ENCODE measurements at places on chromosomes 6 and 20.

GRCh38 chr6:143755301-143755744 lies 77.6 kb downstream of the PHACTR2 start:
- no peak for DNase-seq

- DNase-seq = no peak
Observed at GRCh38 chr6:62174548-62174947, 111.5 kb downstream of the KHDRBS2 start.

DNA sequence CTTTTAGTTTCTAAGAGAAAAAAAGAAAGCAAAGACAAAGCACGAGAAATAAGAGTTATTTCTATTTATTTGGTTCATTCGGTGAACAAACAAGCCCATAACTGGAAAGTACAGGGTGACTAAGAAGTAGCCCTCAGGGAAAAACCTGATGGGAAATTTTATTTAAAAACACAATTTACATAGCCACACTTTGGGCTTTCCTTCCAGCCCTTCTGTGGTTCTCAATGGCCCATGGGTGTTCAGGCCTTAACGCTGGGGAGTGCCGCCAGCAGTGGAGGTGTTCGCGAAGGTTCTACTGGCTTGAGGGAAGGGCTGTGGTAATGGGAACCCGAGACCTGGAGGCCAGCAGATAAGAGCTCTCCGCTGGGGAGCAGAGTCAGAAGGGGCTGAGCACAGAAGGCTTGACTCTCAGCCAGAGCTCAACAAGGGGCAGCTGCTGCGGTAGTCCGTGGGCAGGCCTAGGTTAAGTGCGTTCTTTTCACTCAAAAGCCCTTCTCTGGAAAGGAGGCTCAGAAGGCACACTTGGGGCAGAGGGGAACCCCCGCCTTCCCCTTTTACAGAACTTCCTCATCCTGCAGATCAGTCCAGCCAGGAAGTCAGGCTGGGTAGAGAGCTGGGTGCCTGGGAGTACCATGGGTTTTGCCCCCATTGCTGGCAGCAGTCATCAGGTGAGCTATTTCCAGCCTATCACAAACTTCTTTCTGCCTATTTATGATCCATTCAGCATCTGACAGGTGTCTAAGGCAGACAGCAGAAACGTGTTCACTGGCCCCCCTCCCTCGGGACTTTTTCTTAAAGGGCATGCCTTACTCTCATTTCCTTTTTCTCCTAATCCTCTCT lies 8.8 kb upstream of the CD83 start:
- DNase-seq = peak; percentile 18

DNA sequence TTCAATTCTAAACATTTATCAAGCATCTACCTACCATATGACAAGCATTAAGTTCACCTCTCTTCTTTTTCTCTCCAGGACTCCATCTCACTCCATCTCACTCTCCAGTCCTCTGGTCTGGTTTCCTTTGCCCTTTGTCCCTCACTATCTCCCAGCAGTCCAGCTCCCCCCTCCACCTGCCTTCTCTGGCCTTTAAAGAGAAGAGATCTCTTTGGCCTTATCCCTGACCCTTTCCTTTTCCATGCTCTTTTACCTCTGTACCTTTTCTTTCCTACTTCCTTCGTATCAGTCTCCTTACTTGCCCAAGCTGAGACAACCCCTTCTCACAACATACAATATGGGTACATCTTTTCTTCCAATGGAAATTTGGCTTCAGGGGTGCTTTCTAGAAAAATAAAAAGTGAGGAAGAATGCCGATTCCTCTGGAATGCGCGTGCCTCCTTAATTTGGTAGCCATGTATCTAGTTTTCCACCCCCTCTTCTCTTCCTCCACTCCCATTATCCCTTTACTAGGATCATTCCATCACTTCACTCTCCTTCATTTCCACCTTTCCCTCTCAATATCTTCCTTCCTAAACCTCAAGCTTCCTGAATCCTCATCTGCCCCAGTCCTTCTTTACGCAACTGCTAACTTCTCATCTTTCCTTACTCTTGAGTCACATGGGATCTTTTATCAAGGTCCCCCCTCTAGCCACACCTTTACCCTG lies 745 bp upstream of the AGPAT1 start:
- DNase-seq = no peak

- no peak for DNase-seq
Observed at GRCh38 chr20:63711085-63711645, 3.3 kb downstream of the ZGPAT start.

DNA sequence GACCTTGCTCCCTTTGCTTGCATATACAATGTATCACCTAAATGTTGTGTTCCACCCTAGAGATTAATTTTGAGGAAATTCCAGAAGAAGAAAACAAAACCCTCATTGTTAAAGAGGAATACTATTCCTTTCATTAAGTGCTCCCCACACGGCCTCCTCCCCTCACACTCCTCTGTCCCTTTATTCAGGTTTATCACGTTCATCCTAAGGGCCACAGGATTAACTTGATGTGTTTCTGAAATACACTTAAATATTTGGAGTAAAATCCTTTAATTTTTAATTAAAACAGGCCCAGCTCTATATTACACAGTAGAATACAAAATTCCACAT lies 89.4 kb upstream of the MRPS10 start:
- DNase-seq = no peak

GRCh38 chr6:50110587-50110986 lies 60.9 kb upstream of the DEFB112 start:
- no peak for DNase-seq

- DNase-seq = no peak
Observed at GRCh38 chr6:37630281-37630799, 67.3 kb downstream of the MDGA1 start.

DNA sequence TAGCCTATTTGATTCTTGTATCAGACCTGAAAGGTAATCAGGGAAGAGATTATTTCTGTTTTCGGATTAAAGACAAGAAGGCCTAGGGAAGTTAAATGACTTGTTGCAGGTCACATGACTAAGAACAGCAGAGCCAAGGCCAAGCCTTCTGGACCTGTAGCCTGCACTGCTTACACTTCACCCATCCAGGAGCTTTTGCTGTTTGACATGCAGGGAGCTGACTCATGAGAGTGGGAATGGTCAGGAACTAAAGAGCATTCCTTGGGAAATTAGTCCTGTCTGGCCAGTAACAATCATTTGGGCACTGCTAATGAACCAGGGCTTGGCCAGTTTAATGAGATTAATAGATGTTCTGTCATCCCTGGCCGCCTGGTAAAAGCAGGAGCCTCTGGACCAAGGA lies 46.8 kb downstream of the EIF2S2 start:
- DNase-seq = no peak

DNA sequence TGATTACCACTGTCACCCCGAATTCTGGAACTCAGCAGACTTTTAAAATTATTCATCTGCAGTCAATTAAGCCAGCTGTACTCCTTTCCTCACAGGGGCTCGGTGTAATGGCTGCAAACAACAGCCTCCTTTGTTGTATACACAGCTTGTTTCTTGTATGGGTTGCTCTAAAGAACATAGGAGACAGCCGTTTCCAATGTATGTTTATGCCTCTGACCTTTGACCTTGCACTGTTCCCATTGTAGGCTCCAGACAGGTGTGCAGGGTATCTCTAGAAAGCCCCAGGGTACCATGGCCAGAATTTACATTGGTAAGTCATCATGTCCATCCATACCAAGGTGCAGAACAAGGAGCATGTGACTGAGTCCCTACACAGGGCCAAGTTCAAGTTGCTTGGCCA lies 11.5 kb upstream of the TENT5A start:
- DNase-seq = no peak

GRCh38 chr6:34393191-34393965 lies 909 bp upstream of the NUDT3 start:
- no peak for DNase-seq

- DNase-seq = no peak
Observed at GRCh38 chr6:34663371-34663770, 33.2 kb downstream of the ILRUN start.

DNA sequence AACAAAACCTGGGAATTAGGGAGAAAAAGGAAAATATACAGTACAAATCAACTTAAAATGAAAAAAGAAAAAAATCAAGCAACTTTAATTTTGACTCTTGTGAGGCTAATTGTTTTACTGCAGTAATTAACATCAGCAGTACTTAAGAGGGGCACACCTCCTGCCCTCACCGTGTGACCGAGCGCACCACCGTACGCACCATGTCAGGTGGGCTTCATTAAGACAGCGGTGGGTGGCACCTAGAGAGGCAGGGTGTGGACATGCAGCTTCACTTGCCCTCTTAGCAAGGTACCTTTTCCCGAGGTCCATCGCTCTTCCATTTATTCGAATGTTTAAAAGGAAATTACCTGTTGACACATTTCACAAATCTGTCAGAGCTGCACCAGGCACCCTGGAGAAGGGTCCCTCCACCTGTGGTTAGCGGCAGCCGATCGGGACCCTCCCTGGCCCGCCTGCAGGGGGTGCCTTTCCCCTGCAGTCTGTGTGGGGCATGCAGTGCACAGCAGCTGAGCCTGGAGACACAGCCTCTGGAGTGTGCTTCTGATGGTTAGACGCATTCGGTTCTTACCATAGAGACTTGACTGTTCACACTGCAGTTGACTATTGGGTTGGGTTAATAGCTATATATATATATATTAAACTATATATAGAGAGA lies 184.1 kb downstream of the TMEM242 start:
- no peak for DNase-seq

GRCh38 chr6:141199074-141199473 lies 933.7 kb upstream of the GJE1 start:
- DNase-seq = no peak

DNA sequence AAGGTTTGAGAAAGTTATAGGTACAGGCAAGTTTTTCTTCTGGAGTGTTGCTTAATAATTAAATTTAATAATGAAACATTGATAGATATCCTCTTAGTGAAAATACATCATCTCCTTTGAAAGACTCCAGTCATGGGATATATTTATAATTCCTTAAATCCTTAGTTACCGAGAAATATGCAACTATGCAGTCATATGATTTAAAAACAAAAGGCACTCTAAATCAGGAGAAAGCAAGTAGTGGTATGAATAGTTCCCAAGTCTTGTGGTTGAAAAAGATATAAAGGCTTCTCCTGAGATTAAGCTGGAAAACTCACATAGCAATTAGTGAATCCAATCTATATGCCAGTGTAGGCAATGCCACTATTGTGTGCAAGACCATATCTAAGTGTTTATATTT lies 475.4 kb downstream of the EYS start:
- DNase-seq = no peak

DNA sequence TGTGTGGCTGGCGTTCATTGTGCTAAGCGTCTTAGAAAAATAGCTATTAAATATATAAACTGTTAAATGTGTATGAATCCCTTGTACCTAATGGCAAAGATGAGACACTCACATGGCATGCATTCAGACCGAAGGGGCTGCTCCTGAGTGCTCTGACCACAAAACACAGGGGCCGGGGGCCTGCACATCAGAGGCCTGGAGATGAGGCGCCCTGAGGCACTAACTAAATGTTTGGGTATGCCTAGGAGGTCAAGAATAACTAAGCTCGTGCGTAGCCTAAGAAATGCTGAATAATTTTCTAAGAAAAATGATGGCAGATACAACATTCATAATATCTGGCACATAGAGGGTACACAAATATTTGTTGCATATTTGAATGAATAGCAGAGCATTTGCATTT lies 92.5 kb downstream of the PSMB1 start:
- no peak for DNase-seq

- no peak for DNase-seq
Observed at GRCh38 chr6:130367767-130368166, 1.9 kb downstream of the TMEM200A start.

DNA sequence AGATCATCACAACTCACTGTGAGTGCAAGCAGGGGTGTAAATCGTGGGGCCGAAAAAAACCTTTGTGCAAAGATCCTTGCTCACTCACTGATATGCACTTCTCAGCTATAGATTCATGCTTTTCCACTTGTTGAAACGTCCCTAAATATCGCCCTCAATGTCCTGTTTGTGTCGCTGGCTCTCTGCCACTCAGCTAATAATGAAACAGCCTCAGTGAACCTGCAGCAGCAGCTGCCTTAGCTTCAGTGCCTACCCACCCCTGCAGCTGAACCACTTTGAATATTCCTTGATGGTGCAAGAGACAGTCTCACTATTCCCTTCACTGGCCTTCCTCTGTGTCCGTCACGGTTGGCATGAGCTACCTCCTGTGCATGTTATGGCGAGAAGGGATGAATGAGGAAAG lies 128.9 kb upstream of the NAA20 start:
- DNase-seq = no peak

- no peak for DNase-seq
Observed at GRCh38 chr6:55017555-55018300, 156.6 kb upstream of the HCRTR2 start.

GRCh38 chr20:60715172-60715571 lies 536.9 kb upstream of the CDH4 start:
- no peak for DNase-seq

GRCh38 chr6:71766796-71767195 lies 119.6 kb upstream of the RIMS1 start:
- DNase-seq = no peak

DNA sequence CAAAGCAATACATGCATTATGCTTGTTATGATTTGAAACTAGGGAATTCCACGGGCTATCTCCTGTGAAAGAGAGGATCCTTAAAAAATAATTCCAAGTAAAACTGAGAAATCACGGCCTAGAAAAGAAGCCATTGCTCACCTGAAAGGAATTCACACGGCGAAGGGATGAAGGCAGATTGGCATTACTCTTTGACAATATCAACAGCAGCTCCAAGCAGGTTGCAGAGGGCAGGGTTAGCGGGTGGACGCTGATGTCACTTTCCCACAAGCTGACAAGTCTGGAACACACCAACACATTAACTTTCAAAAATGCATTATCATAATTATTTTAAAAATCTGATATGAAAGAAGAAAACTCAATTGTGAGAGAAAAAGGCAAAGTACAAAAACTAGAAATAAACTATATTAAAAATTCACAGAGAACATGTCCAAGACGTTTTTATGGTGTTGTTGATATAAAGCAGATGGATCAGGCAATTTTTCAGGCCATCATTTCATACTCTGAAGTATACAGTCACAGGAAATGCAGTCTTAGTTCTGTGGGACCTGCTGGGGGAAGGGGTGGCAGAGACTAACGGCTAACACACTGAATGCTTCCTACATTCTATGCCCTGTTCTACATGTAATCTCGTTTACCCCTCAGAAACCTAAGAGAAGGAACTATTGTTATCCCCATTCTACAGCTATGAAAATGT lies 108.3 kb downstream of the UBE3D start:
- no peak for DNase-seq

DNA sequence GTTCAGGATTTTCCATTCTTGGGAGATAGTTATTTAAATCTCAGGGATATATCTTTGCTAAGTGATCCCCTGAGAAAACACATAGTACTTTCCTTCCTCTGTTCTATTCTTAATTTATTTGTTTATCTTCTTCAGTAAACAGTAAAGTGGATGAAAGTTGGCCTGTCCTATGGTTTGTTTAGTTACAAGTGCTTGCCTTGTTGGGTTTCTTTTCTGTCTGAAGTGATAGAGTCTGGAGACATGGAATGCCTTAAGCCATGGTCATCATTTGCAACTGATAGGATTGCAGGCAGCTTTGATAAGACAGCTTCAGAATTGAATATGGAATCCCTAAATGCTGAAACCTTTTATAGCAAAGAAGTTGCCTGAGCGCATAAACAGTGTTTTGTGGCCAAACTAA lies 4.9 kb downstream of the ADGRG6 start:
- no peak for DNase-seq

GRCh38 chr6:135581211-135581610 lies 83.7 kb upstream of the AHI1 start:
- no peak for DNase-seq
